ENCODE measurements at places on chromosomes 1 and 21.

- no peak for DNase-seq
Observed at GRCh38 chr1:28278763-28279162, 19.4 kb downstream of the SESN2 start.

- no peak for DNase-seq
Observed at GRCh38 chr1:152924191-152924590, 15.8 kb downstream of the IVL start.

DNA sequence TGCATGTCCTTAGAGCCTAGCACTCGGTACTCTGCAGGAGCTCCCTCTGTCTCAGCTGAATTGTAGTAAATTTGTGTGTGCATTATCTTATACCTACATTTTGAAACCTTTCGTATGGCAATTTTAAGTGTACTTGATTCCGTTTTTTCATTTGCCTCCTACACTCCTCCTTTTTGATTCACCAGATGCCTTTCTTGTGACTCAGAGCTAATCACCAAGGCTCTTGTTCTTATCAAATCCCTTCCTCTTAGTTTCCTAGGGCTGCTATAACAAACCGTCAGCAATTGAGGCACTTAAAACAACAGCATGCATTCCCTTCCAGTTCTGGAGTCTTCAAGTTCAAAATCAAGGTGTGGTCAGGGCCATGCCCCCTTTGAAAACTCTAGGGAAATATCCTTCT lies 261.0 kb downstream of the ASTN1 start:
- DNase-seq, result no peak

DNA sequence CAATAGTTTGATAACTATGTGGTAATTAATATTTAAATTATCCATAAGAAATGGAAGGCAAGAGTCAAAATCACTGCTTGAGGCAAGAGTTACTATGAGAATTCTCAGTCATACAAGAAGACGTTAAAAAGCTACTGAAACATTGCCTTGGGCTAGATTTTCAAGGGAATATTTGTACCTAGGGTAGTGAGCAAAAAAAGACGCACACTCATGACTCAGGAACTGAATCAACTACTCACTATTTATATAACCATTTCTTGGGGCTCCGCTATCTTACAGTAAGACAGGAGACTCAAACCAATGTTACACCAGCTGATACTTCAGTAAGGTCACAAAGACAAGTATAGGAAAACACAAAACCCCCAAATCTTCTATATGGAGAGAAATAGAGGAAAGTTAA lies 151.5 kb upstream of the RNPC3 start:
- DNase-seq, result no peak

DNA sequence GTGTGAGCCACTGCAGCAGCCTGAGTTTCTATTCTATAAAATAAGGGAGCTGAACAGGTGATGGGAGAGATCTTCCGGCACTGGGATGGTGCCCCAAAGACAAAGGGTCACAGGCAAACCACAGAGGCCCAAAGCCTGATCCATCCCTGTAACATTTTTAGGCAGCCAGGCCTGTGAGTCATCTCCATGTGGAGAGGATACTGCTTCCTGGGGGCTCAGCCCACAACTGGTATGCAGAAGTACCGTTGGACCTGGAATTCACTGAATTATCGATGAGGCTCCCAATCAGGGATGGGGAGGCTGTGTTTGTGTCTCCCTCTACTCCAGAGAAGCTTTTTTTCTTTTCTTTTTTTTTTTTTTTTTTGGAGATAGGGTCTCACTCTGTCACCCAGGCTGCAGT lies 48.8 kb upstream of the WASF2 start:
- no peak for DNase-seq

- DNase-seq, result no peak
Observed at GRCh38 chr1:211588711-211589110, 9.8 kb upstream of the SLC30A1 start.

All from CD4-positive, alpha-beta T cell treated with Interleukin-10 for 1 hour (primary cell).